ENCODE measurements at places on chromosomes 12 and 14.

DNA sequence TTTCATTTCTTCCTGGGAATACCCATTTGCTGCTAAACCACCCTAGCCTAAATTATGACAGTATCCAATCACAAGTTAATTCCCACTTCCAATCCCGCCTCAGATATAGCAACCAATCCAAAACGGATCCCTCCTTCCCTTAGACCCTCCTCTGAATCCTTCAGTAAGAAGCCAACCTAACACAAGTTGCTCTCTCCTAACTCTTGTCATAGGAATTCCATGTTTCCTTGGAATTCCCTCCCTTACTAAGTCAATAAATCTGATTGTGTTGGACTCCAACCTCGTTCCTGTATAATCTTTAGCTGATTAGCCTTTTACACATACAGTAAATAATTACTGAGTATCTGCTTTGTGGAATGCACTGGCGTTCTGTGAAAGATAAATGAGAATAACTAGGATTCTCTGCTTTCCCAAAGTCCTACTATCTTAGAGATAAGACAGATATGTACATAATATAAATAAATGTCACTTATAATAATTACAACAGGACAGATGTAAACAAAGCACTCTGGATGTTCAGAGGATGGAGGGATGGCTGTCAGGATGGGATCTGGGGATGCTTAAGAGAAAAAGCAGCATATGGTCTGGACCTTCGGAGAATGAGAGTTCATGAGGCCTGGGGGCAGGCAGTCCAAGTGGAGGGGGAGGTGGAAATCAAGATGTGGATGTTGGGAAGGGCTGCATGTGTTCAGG lies 185.8 kb upstream of the SOX5 start:
- DNase-seq = no peak

- no peak for DNase-seq
These were observed 7.9 kb upstream of the POU6F1 start for GRCh38 chr12:51225771-51226170.

DNA sequence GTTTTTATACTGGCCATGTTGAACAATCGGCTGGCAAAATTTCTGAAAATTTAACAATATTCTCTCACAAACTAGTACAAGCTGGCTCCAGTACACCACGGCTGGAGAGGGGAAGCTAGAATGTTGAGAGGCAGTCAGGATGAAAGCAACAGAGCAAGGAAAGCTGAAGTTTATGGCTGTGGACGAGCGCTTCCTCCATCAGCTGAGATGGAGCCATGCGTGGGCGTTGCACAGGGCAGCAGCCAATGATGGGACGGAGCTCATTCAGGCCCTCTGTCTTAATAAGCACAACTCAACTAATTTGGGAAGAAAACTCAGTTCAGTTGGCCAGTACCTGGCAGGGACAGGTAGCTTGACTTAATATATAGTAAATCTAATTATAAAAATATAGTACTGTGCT lies 14.1 kb upstream of the DCP1B start:
- no peak for DNase-seq

DNA sequence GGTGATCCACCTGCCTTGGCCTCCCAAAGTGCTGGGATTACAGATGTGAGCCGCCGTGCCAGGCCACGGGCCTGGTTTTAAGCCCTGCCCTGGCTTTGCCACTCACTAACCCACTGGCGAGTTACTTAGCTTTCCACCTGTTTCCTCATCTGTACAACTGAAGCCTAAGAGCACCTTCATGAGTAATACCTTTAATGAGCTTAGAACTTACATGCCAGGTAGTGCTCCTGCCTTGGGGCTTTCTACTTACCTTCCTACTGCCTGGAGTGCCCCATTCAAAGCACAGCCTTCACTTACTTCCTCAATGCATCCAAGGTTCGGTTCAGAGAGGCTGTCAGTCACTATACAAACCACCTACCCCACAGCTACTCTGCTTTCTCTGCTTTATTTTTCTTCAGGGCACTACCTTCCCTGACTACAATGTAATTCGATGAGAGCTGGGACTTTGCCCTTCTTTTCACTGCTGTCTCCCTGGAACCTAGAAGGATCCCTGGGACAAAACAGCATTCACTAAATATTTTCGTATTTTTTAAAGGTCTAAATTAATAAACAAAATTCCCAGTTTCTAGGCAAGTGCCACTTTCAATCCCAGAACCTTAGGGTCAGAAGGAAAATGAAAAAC lies 13.8 kb downstream of the ZCCHC8 start:
- DNase-seq = no peak

GRCh38 chr12:130729344-130729743 lies 13.2 kb upstream of the RIMBP2 start:
- DNase-seq = no peak

- no peak for DNase-seq
These were observed 98.7 kb downstream of the GAS2L3 start for GRCh38 chr12:100672075-100672592.

DNA sequence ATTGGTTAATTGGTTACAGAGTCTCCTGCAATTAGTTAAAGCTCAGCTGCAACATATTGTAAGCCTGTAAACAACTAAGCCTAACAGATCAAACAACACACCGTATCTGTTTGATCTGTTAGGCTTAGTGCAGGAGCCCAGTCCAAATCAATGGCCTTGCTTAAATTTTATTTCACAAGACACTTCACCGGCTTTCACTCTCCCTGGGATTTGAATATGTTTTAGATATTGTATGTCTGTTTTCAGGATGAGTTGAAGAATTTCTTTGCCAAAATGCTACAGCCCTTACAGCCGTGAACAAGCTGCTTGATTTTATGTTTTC lies 5.5 kb upstream of the RNASE1 start:
- no peak for DNase-seq

GRCh38 chr12:51320695-51321320 lies 3.2 kb downstream of the BIN2 start:
- no peak for DNase-seq

GRCh38 chr14:21860172-21860571 lies 186.6 kb upstream of the OR4E1 start:
- DNase-seq = no peak
